ENCODE measurements at places on chromosomes 3 and 15.

- DNase-seq = no peak
These were observed 3.7 kb upstream of the ACKR4 start for GRCh38 chr3:132593241-132593946.

DNA sequence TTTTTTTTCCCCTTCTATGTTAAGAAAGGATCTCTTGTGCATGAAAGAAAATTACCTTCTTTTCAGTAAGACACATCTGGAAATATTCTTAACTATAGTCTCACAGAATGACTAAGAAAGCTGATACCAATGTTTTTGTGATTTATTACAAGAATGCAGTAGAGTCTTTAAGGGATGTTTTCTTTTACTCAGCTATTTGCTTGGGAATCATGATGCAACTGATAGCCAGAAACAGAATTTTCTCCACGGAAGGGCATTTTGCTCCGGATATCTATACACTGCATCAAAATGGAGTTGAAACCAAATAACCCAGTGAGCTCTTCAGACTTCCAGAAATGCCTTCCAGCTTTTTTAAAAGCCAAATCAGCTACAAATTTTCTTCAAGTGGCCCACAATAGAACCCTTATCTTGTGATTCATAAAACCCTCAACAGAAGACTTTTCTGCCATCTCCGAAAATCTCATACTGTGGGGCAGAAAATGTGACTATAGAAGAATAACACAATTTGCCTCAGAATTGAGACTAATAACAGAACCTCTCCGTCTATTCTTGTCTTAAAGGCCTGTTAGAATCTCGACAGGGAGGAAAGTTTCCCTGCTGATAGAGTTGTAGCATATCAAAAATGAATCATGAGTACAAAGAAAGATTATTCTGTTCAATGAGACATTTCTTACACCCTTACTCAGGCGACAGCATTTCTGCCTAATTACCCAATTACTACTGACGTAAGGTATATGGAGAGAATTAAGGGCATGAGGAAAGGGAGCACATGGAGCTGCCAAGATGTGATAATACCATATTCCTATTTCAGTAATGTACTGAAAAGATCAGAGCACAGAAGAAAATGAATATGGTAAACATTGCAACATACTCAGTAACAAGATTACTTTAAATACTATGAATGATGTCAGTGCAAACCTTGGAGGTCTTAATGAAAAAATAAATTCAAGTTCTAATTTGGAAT, 900.1 kb downstream of the ROBO1 start:
- no peak for DNase-seq

DNA sequence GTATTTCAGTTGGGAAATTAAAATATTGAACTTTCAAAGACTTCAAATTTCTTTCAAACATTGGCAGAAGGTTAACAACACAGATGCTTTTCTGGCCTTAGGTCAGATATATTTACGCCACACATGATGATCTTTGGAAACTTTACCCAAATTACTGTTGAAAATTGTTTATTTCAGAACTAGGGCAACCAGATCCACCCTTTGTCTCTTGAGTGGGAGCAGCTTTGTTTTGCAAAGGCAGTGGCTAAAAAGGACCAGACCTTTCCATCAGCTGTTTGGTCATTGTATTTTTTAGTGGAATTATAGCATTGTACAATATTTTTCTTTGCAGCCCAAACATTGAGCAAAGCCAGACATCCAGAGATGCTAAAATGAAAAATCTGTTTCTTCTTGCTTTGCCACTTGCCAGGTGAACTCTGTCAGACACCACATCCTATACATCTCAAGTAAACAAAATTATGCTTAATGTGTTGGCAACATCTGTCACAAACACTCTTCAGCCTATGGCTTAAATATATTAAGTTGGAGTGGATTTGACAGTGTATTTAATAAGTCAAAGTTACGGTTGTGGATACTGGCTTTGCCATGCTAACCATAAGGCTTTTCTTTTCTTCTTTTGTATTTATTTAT, 651.9 kb downstream of the RBMS3 start:
- DNase-seq = no peak

GRCh38 chr3:184911570-184911969, 99.6 kb downstream of the VPS8 start:
- no peak for DNase-seq

- DNase-seq = no peak
These were observed 48.4 kb downstream of the SGO1 start for GRCh38 chr3:20137647-20138046.

DNA sequence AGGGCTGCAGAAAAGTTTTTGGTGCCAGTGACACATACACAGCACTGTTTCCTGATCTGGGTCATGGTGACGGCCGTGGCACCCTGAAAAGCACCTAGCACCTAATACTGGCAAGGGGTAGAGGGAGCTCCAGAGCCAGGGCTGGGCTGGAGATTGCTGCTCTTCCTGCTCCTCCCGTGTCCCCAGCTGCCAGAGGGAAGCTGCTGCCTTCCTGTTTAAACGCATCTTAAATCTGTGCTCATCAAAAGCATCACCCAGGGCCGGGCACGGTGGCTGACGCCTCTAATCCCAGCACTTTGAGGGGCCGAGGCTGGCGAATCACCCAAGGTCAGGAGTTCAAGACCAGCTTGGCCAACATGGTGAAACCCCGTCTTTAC, 156.7 kb upstream of the MEF2A start:
- DNase-seq = no peak

GRCh38 chr15:99052205-99052604, 44.6 kb upstream of the PGPEP1L start:
- DNase-seq = no peak

GRCh38 chr15:70166506-70167087, 68.9 kb upstream of the TLE3 start:
- DNase-seq = no peak

Data from NCI-H774 (cell line).